ENCODE measurements at places on chromosomes 2 and 18.

DNA sequence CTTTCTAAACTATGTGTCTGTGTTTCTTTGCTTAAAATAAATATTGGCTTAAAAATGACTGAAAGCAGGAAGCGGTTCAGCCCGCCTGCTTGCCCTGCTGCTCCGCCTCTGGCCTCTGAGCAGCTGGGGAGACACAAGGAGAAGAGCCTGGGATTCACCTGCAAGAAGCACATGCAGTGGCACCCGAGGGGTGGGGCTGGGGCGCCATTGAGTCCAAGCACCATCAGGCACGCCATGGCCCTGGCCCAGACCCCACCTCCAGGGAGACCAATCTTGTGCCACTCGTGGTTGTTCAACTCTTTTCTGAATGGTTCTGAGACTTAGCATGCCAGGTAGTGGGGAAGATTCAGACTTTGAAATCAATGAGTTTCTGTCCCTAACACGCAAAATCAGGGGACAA lies 495.5 kb upstream of the MYT1L start:
- DNase-seq = no peak

DNA sequence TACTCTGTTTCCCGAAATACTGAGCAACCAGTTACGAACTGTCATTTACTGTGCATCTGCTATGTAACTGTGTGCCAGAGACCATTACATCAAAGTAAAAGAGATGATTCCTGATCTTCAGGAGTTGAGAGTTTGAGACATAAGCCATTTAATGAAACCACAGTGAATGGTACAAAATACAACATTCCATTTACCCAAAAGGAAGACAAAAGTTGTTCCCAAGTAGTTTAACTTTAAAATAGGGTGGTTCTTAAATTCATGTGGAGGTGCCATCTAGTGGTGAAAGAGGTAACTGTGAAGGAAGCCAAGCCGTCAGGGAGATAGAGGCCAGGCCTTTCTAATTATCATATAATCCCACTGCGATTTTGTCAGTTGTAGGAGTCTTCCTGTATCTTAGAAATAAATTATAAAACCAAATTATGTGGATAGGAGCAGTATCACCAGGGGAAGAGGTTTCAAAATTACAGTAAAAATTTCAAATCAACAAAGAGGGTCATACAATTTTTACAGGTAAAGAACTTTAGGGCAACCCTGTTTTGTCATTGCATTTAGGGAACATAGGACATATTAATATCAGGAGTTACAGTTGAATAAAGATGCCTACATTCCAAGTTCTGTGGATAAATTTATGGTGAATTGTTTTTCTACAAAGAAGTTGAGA lies 67.7 kb downstream of the EPAS1 start:
- no peak for DNase-seq

DNA sequence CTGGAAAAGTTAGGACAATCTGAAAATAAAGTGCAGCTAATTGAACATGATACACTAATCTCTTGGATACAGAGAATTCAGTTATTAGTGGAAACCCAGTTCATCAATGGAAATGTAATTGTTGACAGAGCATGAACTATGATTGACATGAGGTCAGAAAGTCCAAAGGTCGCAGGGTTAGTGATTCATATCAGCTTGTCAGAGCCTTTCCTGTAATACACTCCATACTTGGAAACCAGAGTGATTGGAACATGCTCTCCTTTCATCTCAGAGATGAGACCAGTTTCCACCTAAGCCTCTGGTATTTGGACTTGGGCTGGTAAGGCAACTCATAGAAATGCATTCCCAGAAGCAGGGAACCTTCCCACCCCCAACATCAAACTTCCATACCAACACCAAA lies 8.5 kb upstream of the NCKAP5 start:
- no peak for DNase-seq

DNA sequence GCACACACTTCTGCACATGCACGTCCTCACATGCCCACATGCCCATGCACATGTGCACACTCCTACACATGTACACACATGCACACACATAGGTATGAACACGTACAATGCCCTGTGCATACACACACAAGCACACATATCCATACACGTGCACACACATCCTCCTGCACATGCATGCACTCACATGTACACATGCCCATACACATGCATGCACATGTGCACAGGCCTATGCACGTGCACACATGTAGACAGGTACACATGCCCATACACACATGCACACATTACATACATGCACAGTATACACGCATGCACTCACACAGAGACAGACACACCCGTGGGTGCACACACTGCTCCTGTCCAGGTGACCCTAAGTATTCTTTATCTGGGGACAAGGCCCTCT lies 34.3 kb downstream of the GPC1 start:
- DNase-seq = no peak

- no peak for DNase-seq
These were observed at the start of gene CXCR1 for GRCh38 chr2:218166791-218167190. Gene CXCR1 (minus strand): TSS chr2:218166962. CDS start chr2:218165211, 1,751 bp downstream.

DNA sequence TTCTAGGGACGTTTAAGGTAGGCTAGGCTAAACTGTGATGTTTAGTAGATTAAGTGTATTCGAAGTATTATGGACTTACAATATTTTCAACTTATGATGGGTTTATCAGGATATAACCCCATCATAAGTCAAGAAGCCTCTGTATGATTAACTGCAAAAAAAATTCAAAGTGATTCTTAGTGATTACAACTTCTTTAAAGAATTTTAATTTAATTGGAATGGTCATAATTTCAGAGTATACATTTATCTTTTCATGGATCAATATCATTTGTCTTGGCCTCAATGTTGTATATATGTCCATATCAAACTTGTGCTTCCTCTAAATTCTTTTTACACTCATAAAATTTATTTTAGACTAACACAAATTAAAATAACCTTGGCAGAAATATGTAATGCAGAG lies 183.3 kb upstream of the LRP1B start:
- no peak for DNase-seq

GRCh38 chr2:73343992-73344391 lies 41.6 kb upstream of the ALMS1 start:
- no peak for DNase-seq

GRCh38 chr2:7707723-7708122 lies 790.5 kb downstream of the RNF144A start:
- DNase-seq = no peak

DNA sequence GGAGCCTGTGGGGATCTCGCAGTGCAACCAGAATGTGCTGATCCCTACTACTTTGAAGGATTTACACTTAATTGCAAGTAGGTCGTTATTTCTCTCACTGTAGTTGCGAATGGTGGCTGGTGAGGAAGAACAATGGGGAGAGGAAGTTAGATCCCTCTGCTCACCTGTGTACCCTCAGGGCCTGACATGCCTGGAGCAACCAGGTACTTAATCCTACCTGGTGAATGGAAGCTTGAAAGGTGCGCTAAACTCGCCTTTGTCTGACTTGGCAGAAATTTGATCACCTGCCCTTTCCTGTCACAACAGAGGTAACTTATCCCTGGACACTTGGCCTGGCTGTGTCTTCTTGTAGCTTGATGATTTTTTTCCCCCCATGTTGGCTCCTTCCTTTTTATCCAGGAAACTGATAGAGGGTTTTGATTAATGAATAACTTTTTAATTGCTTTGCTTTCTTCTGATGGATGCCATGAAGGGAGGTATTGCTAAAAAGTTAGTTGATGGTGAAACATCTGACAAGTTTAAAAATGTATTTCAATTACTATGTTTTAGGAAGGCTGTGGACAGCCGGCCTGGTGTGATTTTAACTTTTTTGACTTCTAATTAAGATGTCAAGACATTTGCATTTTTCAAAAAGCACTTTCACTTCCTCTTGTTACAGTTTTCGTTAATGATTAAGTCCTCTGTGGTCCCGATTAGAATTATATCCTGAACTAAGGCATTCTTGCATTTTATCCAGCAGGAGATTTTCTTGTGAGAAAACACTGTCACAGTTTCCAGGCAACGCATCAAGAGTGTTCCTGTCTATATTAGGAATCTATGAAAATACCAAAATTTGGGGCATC lies 9.2 kb downstream of the SGPP2 start:
- no peak for DNase-seq

DNA sequence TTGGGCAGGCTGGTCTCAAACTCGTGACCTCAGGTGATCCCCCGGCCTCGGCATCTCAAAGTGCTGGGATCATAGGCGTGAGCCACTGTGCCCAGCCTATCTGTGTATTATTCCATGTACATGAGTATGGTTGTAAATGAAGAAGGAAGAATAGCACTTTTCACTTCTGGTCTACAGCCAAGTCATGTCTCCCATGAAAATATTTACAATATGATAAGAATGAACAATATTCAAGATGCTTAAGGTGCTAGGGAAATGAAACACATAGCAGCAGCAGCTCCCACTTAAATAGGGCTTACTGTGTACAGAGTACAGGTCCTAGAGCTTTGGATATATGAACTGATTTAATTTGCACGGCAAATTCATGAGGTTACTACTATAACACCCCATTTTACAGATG lies 70.3 kb upstream of the COL5A2 start:
- DNase-seq = no peak

- no peak for DNase-seq
These were observed 186.7 kb upstream of the ETAA1 start for GRCh38 chr2:67210430-67210829.
